ENCODE measurements at places on chromosomes 3 and 15.
A peak's percentile ranks its signal among the peaks of the same experiment; 100 is the strongest.

GRCh38 chr3:6260551-6261191 is 600.2 kb upstream of the GRM7 start:
- no peak for DNase-seq

DNA sequence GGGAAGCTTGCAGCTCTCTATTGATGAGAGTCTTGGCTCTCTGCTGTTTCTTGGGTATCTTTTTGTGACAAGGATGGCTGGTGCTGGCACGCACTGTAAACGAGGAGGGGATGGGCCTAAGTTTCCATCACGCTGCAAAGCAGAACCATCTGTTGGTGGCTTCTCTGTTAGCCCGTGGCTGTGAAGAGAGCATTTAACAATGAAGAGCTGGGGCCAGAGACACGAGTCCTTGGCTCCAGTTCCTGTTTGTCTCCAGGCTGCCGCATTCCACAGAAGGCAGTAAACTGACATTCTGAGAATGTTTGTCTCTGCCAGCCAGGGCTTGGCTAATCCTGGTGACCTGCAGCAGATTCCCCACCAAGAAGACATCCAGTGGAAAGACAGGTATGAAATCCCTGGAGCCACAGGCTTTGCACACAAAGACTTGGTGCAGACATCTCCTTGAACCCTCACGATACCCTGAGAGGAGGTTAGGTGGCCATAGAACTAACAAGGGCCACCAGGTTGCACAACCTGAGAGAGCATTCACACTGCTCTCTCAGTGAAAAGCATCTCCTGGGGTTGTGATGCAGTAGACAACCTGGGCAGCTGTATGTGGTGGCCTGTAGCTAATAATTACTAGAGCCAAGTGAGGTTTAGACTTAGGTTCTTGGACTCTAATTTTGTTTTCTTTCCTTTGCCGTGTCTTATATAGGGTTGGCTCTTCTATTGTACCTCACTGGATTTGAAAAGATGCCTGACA is 130.9 kb downstream of the ASB7 start:
- peak; percentile 62 for DNase-seq

DNA sequence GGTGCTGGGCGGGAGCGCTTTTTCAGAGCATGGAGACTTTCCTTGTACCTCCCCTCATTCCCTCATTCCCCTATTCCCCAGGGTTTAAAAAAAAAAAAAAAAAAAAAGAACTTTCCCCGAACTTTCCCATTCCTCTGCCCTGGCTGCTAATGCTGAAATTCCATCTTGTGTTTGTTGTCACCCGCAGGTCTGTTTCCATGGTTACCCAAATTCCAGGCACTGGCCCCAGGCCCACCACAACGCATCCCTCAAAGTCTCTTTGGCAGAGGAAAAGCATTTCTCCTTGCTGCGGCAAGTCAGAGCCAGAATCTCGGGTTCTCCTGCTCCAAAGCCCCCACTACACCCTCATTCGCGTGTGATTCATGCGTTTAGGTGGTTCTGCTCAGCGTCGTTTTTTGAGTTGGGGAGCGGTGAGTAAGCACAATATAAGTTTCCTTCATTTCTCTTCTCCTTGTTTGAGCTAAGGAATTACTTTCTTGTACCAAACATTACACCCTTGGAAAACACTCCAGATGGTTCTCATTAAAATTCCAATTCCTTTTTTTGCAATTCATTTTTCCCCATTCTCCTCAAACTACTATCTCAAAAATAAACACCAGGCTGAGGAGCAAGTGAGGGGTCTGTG is 21.6 kb downstream of the ANAPC13 start:
- DNase-seq: peak; percentile 54

DNA sequence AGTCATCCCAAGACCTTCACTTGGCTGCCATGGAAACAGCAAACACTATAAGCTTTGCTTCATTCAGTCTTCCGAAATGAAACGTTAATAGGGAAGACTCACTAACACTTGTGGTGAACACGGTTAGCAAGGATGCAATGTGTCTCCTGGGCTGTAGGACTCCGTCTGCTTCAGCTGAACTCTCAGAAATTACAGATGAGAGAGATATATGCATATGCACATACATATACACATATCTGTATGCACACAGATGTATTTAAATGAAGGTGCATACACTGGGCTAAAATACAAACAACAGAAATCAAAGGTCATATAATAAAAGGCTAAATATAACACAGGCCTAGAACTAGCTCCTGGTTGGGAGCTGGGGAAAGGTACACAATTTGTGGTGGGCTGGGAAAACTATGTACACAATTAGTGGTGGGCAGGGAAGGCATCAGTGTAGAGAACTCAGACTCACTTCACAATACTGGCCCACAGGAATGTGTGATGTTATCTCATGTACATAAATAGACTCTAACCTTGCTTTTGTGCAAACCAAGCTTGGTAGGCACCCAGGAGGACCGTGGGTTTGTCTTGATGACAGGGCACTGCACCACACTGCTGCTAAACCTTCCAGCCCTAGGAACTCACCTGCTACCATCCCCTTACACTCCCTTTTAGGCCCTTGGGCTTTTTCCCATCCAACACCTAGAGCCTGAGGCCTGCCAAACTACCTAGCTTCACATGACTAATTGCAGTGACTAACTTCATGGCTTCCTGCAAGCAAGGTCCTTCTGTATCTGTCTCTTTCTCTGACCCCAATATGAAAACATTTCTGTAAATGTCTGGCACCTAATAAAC is 873.1 kb downstream of the NSUN3 start:
- peak; percentile 68 for DNase-seq

GRCh38 chr3:30602946-30603345 is 3.5 kb upstream of the TGFBR2 start:
- DNase-seq: no peak

GRCh38 chr3:67635257-67635656 is 19.2 kb downstream of the SUCLG2 start:
- DNase-seq: peak; percentile 83

DNA sequence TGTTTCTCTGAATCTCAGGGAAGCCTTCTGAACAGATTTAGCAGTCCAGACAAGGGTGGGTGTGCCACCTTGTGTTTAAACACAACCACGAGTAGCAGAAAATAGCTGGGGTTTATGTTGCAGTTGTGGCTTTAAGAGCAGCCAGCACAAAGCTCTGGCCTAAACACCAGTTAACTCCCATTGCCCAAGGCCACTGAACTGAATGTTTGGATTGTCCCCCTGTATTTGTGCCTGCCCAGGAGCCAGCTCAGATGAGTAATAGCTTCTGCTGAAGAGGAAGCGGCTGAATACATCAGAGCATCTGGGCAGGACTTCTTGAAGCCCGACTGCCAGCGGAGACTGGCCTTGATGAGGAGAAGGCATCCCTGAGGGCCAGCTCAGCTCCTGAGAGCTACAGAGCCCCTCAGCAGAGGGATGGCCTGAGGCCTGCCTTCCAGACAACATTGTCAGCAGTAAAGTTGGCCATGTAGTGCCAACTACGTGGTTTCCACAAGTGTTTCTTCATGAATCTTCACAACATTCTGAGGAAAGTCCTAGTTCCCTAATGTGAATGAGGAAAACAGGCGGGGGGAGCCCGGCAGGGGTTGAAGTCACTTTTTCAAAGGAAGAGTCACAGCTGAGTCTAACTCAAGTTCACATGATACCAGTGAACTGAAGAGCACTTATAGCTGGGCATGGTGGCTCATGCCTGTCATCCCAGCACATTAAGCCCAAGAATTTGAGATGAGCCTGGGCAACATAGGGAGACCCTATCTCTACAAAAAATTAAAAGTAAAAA is 65.8 kb upstream of the ZBTB38 start:
- DNase-seq: peak; percentile 60

DNA sequence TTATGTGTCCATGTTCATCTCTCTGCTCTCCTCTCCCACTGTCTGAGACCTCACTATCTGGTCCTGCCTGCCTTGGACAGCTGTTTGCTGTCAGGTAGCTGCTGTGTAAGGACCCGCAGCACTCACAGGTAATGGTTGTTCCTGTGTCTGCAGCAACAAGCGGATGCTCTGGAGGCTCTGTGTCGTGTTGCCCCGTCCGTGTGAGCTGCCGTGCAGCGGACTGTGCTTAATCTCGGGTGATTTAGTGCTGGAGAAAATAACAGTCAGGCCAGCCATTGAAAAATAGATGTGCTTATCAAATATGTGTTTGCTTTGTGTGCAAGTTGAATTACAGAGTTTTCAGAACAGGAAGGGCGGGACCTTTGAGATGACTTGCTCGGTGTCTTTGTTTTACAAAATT is 121.4 kb downstream of the GABRG3 start:
- DNase-seq: no peak

DNA sequence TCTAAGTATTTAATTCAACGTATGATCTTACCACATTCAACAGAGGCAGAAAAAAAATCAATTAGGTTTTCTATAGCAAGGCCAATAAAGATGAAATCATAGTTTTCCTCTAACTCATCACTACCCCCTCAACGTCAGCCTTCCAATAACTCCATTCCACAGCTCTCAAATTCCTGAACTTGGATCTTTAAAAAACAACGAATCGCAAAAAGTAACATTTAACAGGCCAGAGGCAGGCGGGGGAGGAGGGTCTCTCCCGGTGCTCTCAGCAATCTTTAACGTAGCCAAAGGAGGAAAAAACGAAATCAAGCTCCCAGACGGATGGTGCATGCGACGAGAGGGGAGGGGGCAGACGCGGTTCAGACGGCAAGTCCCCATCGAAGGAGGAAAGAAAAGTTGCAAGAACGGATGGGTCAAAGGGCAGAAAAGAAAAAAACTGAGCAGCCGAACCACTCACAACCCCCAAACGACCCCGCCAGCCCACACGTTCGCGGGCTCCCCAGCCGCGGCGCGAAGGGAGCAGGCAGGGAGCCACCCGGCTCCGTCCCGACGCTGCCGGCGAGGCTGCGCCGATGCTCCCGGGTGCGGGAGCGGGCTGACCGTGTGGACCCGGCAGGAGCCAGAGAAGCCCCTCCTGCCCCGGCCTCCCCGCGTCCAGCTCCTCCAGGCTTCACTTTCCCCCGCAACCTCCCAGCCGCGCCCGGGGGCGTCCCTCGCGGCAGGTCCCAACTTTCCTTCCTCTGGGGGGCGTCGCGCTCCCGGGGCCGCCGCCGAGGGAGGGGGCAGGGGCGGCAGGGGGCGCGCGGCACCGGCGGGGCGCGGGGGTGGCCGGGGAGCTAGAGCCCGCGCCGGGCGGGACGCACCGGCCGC is 703 bp downstream of the PEAK1 start:
- peak; percentile 18 for DNase-seq

DNA sequence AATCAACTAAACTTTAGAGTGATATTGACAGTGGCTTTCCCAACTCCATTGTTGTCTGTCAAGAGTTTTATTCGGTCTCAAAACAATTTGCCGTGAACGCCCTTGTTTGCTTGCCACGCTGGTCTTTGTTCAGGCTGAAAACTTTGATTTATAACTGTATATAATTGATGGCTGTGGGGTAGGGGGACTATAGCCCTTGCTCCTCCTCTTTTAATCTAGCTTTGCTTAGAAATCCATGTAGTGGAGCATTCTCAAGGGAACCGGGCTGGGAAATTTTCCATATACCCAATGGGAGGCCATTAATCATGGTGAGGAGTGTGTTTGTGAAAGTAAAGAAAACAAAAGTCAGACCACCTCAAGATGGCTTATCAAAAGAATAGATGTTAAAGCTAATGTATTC is 339.8 kb upstream of the RARB start:
- DNase-seq: no peak

GRCh38 chr3:30614373-30614772 is 8.0 kb downstream of the TGFBR2 start:
- no peak for DNase-seq

DNA sequence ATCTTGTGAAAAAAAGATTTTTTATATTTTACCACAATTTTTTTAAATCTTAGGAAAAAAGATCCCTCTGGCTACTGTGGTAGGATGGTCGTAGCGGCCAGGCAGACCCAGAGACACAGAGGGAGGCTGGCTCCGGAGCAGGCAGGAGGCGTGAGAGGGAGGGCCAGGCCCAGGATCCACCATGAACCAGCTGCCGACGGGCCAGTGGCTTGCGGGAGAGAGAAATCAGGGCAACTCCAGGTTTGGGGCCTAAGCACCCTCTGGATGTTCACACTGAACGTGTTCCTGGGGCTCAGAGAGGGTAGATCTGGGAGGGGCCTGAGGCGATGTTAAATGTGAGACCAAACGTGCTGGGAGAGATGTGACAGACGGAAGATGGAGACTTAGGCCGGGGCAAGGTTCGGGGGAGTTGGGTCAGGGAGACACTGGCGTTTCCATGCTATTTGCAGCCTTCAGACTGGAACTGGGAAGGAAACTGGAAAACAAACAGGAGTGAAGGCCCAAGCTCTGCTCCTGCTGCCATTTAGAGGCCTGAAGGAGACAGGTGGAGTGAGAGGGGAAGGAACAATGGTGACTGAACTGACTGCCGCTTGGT is 1.6 kb upstream of the VILL start:
- DNase-seq: no peak

GRCh38 chr3:192122832-192123594 is 604.3 kb downstream of the FGF12 start:
- peak; percentile 17 for DNase-seq

DNA sequence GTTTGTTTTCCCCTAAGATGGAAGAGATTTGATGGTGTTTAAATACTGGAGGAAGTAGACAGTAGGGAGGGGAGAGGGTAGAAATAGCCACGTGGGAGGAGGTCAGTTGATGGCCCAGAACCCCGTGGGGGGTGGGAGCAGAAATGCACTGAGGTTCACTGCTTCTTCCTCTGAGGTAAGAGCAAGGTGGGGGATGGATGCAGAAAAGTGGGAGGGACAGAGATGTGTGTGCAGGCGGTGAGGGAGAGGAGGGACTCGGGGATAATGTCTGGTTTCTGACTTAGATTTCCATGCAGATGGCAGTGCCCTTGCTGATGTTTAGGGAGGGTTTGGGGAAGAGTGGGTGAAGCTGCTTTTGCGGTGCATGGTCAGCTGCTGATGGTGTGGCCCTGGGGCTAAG is 102.9 kb downstream of the ARNT2 start:
- no peak for DNase-seq

DNA sequence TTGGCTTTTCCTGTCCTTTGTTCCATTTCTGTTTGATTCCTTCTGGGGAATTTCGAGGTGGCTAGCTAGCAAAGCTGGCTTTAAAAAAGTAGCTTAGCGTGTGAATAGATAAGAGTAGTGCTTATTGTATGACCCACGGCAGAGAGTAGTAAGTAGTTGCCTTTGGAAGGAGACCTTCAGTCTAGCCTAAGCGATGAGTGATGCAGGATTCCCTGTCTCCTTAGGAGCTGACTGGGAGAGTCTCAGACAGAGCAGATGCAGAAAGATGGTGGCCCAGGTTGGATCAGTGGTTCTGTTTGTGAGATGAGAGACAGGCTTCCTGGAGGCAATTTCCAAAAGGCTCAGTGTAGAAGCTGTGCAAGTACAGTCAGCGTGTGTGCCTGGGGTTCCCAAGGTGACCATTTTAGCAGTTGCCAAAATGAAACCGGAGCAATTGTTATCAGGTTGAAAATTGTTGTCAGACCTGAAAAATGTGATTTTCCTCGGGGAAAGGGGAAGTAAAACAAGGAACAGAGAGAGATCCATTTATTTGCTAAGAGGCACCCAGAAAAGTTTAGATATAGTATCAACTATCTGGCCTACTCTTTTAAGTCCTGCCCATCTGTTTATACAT is 681 bp upstream of the IL5RA start:
- DNase-seq: no peak

- no peak for DNase-seq
Measured at GRCh38 chr15:77001351-77001750, 6.4 kb downstream of the PSTPIP1 start.
